ENCODE measurements at places on chromosomes 3 and 15.

DNA sequence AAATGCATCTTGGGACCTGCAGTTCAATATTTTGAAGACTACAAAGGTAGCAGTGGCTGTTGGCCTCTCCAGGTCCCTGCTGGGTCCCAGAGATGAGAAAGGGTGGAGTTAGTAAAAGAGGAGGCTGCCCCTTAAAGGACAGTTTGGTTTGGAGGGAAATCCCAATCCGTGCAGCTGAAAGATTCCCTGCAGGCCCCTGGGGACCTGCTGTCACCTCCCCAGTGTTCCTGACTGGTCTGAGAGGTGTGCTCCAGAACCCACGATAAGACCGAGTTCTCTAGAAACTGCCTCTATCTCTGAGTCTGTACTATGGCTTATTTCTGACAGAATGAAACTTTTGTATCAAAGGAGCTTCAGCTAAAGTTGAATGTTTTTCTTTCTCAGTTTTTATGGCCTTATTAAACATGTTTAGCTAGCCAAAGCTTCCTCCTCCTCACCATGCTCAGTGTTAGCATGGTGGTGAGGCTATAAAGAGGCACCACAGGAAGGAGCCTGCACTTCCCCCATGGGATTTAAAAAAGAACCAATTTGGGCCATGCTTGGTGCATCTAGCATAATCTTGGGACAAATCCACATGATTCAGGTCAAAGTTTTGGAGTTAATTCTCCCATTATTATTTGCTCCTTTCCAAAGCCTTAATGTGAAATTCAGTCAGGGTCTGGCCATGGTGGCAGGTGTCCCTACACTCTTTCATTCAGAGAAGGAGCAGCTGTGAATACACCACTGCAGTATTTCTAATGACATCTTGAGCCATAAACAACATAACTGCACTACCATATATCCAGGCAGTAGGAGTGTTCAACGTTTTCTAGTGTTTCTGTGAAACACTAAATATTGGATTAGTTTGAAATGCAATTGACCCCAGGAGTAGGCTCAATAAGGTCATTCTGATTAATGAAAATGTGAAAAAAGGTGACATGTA, 74.4 kb downstream of the ATP1B3 start:
- DNase-seq, result no peak

DNA sequence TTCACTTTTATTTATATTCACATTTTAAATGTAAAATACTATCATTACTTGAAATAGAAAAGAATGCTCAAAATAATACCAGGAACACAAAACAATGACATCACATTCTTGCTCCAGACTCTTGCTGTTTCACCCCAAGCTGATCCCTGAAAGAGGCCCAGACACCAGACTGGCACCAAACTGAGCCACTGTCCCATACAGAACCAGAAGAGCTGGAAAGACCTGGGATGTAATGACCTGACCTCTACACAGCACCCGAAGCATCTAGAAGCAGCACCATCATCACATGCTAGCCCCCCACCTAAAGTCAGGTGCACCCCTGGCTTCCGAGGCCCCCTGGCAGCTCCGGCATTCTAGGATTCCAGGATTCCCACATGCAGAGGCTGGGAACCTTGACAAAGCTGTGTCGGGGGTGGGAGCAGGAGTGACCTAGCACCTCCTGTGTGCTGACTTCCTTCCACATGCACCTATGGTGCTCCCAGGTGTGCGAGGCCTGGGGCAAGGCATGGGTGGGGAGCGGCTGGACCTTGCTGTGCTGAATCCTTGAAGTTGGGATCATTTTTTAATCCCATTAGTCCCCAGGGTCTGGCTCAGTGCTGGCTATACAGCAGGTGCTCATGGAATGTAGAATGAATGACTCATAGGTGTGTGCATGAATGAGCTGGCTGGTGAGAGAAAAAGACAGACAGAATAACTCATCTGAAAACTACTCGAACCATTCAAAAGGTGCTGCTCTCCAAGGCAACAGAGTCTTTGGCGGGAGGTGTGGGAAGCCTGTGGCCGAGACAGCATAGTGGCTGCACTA, 144.7 kb upstream of the IQSEC1 start:
- peak; percentile 96 for DNase-seq

- DNase-seq, result no peak
Observed at GRCh38 chr3:99663977-99664376, 25.6 kb downstream of the COL8A1 start.

- DNase-seq, result no peak
Observed at GRCh38 chr3:124660599-124660998, 69.7 kb upstream of the UMPS start.

- DNase-seq, result no peak
Observed at GRCh38 chr15:23022156-23022555, 17.2 kb downstream of the TUBGCP5 start.

DNA sequence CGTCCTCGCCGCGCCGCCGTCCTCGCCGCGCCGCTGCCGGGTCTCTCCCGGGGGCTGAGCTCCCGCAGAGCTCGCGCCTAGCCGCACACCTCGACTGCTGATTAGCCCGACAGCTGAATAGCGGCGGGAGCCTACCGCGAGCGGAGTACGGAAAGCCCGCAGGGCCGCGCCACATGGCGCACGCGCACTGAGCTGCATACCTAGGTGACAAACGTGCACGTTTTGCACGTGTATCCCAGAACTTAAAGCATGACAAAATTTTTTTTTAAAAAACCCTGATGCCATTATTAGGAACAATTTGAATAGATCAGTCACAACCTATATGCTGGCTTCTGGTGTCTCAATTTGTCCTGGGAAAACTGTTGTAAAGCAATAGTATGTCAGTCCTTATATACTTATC, at the start of gene GOLGA8A:
Gene GOLGA8A (minus strand): TSS at position 122 of the 400 bp plus-strand sequence. CDS start 48,117 bp downstream, outside the sequence.
- peak; percentile 70 for DNase-seq

- DNase-seq, result no peak
Observed at GRCh38 chr3:124570232-124570631, 160.0 kb upstream of the UMPS start.

GRCh38 chr3:37443363-37444035, 269.1 kb upstream of the LRRFIP2 start:
- no peak for DNase-seq

GRCh38 chr15:68582864-68583263, 4.1 kb downstream of the CORO2B start:
- no peak for DNase-seq

DNA sequence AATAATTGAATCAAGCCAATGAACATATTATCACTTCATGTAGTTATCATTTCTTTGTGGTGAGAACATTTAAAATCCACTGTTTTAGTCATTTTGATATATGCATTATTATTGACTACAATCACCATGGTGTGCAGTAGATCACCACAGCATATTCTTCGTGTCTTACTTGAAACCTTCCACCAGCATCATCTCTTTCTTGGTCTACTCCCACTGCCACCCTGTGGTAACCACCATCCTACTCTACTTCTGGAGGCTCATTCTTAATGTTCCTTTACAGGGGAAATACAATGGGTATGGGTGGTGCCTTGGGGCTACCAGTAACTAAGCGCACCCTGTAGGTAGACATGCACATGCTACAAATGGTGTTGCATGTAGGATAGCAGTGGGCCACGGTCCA, 25.4 kb downstream of the PXK start:
- no peak for DNase-seq

DNA sequence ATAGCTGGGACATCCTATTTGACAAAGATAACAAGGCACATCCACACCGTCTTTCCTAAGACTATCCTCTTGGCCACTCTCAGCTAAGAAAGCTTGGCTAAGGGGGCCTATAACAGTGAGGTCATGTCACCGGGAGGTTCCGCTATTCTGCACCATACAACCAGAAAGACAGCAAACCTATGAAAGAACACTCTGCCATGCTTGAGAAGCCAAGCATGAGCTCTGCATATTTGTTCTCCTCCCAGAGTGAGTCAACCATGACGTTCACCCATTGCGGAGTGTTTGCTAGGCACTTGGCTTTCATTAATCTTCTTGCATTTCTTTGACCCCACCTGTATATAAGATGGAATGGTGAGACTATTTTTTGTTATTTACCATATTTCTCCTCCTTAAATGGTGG, 141.2 kb downstream of the GMNC start:
- peak; percentile 88 for DNase-seq

- no peak for DNase-seq
Observed at GRCh38 chr3:188571531-188572095, 417.7 kb downstream of the LPP start.

GRCh38 chr3:37554364-37554763, 307.3 kb upstream of the CTDSPL start:
- DNase-seq, result peak; percentile 7

GRCh38 chr3:54120657-54121413, 1.5 kb upstream of the CACNA2D3 start:
- peak; percentile 67 for DNase-seq

- no peak for DNase-seq
Observed at GRCh38 chr3:122025296-122025695, 3.2 kb upstream of the ILDR1 start.

GRCh38 chr15:22903961-22904534, 65.6 kb downstream of the NIPA2 start:
- DNase-seq, result no peak

GRCh38 chr3:169072494-169072893, 591.0 kb downstream of the MECOM start:
- no peak for DNase-seq

- DNase-seq, result no peak
Observed at GRCh38 chr3:159843840-159844730, 144.6 kb upstream of the IL12A start.

GRCh38 chr3:57556459-57557084, 498 bp downstream of the PDE12 start:
- DNase-seq, result peak; percentile 21

- DNase-seq, result no peak
Observed at GRCh38 chr3:43319794-43320193, 33.5 kb downstream of the SNRK start.

DNA sequence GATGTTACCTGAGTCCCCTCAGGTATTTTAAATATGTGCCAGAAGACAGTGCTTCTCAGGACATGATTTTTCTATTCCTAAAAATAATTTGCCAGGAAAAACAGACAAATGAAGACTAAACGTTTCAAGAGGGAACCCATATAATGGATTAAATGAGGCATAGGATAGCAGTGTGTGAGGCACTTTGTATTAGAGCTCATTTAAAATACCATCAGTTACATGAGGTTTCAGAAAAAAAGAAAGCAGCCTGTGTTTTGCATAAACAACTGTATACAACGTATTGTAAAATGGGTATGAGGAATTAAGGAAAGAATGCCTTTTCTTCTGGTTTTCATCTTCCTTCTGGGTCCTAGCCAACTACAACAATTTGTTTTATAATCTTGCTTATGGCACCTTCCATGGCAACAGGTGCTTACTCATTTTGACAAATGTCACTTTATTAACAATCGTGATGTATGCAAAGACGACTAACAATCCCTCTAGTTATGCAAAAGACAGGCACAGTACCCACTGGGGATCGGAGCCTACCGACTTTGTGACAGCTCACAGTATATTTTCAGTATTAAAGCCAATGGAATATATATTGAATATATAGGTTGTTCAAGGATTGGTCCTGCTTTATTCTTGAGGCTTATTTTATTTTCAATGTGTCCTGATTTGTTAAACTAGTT, 231.6 kb upstream of the ZNF717 start:
- no peak for DNase-seq

- DNase-seq, result no peak
Observed at GRCh38 chr15:74235962-74236361, at the start of gene CCDC33. TSS of gene CCDC33 (plus strand) at chr15:74236326. CDS start at chr15:74236720, 394 bp downstream.

- no peak for DNase-seq
Observed at GRCh38 chr15:68360721-68361120, 71.2 kb downstream of the ITGA11 start.

- DNase-seq, result no peak
Observed at GRCh38 chr3:182886497-182886896, 93.2 kb downstream of the ATP11B start.

GRCh38 chr3:24299806-24300626, 194.6 kb downstream of the THRB start:
- DNase-seq, result peak; percentile 77

- peak; percentile 57 for DNase-seq
Observed at GRCh38 chr3:71254281-71255057, 329.1 kb downstream of the FOXP1 start.

DNA sequence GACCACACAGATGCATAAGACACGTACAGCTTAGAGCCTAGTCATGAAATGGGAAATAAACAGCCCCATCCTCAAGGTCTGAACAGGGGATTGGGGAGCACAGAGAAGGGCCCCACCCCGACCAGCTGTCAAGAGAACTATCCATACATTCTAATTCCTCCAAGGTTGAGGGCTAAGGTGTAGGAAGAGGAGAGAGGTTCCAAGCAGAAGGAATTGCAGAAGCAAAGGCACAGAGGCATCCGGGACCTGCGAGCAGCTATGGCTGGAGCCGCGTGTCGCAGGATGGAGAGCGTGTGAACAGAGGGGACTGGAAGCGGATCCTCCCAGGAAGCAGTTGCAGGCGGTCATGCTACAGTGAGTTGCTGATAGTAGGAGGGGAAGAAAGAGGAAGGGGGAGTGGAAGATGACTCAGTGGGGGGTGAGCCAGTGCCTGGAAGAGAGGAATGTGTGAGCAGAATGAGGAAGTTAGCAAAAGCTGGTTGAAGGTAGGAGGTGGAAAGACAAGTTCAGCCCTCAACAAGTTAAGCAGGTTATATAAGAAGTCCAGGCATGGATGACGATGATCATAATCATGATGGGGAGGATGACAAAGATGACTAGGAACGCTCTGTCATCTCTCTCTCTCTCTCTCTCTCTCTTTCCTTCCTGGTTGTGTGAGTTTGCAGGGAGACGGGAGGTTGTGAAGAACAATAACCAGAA, 89.7 kb downstream of the LIPC start:
- peak; percentile 96 for DNase-seq

DNA sequence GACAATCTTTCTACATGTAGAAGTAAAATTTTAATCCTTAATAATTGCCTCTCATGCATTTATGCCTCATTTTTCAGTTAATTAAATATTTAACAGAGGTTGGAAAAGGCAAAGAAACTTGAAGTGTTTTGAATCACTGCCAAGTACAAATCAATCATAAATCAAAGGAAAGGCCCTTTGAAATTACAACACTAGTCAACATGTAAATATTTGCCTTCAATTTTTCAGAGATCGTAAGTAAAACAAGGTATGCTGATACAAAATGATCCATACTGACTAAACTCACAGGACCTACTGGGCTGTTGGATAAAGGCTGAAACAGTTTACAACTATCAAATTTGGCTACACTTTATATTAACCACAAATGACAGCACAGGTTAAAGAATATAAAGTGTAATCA, 33.9 kb downstream of the ZBBX start:
- no peak for DNase-seq

DNA sequence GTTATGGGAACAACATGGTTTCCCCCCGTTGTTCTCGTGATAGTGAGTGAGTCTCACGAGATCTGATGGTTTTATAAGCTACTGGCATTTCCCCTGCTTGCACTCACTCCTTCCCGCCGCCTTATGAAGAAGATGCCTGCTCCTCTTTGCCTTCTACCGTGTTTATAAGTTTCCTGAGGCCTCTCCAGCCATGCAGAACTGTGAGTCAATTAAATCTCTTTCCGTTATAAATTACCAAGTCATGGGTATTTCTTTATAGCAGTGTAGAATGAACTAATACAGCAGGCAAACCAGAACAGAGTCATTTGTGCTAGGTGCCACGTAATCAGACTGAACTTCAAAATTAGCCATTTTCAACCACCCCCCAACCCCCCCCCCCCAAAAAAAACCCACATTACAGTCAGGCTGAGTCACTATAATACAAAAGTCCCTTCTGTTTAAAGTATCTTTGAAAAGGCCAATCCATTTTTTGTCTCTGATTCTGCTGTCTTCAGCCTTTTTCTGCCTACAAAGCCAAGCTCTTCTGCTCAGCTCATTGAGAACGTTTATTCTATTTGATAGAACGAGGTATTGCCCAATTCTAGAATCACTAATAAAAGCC, 4.1 kb downstream of the OR4F6 start:
- DNase-seq, result peak; percentile 87
